ENCODE measurements at places on chromosomes 13 and 19. TPM values are rescaled to one million over a fixed set of nuclear protein-coding genes. Genes with fewer than 3 reads are reported as not detected.

Gene CLEC11A
- 5.1 TPM for total RNA-seq

GRCh38 chr13:105193026-105193425 lies 1342.4 kb downstream of the EFNB2 start:
- no peaks in the 10 kb centered on the region for H3K4me1 ChIP-seq
- no peak overlapping the region for H3K27ac ChIP-seq
- no peaks in the 10 kb centered on the region for H3K27me3 ChIP-seq
- DNase-seq = no peak

Gene CERS4
- total RNA-seq = 5.3 TPM

Gene PRR22
- total RNA-seq = 5.7 TPM

DNA sequence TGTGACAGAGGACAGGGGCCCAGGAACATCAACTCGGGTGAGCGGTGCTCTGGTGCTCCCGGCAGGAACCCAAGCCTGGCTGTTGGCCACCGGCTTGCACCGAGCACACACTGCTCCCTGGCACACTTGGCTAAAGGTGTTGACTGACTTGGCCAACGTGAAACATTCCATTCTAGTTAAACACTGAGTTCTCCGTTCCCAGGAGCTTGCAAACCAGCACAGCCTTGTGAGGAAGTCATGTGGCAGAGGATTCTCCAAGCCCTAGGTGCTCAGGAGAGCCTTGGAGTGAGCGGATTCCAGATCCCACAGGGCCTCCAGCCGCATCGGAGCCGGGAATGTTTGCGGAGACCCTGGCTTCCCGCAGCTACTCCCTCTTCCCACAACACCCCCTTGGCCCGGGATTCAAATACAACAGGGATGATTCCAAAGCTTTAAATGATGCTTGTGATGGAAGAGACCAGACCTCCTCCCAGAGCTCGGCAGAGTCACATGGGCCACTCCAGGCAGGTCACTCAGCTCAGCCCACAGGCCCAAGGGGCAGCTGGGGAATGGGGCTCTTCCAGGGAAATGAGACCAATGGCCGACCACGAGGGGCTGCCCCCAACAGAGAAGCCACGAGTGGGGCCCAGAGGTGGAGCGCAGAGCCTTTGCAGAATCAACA lies 2.9 kb downstream of the C13orf46 start:
- H3K4me1 ChIP-seq = peaks cover 7% of the 10 kb centered on the region
- no peak overlapping the region for H3K4me3 ChIP-seq
- H3K27ac ChIP-seq = peak overlapping the region; percentile 63
- no peaks in the 10 kb centered on the region for H3K27me3 ChIP-seq

Gene LAIR2
- total RNA-seq = not detected

Gene LILRA1
- total RNA-seq = 0.15 TPM

DNA sequence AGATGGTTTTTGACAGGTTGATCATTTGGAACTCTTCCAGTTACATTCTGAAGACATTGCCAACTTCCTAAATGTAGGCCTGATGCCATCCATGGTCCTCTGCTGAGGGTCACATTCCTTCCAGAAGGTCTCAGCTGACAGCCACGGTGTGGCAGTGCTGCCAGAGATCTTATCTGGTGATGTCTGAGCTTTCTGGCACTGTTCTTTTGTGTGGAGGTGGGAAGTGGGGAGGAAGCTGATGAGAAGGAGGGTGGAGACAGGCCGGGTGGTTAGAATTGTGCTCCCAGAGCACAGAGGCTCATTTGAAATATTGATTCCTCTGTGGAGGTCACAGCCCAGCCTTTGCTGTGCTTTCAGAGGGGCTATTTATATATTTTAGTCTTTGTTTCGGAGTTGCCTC lies 16.1 kb upstream of the MTIF3 start:
- no peak overlapping the region for H3K27ac ChIP-seq
- DNase-seq = no peak
- H3K4me1 ChIP-seq = no peaks in the 10 kb centered on the region
- no peaks in the 10 kb centered on the region for H3K36me3 ChIP-seq

Gene OSCAR
- 0.57 TPM for total RNA-seq

GRCh38 chr13:84050536-84050935 lies 168.3 kb upstream of the SLITRK1 start:
- H3K36me3 ChIP-seq = no peaks in the 10 kb centered on the region
- no peak overlapping the region for H3K4me3 ChIP-seq
- DNase-seq = no peak
- H3K27ac ChIP-seq = no peak overlapping the region

DNA sequence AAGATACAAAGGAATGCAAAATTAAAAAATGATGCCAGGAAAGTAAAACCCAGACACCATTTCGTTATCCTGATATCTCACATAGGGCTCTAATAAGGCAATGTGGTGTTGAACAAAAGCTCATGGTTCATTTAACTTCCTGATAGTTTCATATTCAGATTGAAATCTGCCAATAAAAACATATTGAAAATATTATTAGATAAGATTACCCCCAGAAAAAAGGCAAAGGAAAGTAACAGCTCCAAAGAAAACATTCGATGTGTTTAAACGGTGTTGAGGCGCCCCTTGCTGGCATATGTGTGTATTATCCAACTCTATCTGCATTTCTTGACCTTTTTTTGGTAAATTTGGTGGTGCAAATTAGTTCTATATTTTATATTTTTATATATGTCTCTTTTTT lies 75.9 kb downstream of the ESD start:
- H3K4me3 ChIP-seq = no peak overlapping the region
- no peaks in the 10 kb centered on the region for H3K4me1 ChIP-seq
- no peaks in the 10 kb centered on the region for H3K36me3 ChIP-seq
- no peak overlapping the region for H3K27ac ChIP-seq

DNA sequence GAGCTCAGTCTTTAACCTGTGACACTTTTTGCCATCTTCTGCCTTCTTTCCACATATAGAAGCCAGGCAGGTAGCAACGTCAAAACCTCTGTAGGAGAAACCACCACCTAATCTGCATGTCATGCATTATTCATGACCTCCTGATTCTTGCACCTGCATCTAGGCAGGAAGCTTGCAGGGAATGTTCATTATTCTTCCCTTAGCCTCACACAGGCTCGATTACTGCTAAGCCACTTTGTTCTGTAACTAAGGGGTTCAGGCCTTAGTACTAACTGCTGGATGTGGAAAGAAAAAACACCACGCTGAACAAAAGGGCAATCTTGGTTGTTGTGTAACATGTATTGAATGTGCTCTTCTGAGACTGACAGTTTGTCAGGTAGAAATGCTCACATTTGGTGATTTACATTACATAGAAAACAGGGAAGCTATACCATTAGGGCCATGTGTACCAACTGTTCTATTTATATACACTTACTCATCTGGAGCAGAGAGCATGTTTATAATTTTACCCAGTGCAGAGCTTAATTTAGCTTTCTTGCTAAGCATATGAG lies 366.9 kb downstream of the KLF12 start:
- peak overlapping the region; percentile 27 for H3K27ac ChIP-seq
- H3K36me3 ChIP-seq = no peaks in the 10 kb centered on the region
- DNase-seq = no peak

DNA sequence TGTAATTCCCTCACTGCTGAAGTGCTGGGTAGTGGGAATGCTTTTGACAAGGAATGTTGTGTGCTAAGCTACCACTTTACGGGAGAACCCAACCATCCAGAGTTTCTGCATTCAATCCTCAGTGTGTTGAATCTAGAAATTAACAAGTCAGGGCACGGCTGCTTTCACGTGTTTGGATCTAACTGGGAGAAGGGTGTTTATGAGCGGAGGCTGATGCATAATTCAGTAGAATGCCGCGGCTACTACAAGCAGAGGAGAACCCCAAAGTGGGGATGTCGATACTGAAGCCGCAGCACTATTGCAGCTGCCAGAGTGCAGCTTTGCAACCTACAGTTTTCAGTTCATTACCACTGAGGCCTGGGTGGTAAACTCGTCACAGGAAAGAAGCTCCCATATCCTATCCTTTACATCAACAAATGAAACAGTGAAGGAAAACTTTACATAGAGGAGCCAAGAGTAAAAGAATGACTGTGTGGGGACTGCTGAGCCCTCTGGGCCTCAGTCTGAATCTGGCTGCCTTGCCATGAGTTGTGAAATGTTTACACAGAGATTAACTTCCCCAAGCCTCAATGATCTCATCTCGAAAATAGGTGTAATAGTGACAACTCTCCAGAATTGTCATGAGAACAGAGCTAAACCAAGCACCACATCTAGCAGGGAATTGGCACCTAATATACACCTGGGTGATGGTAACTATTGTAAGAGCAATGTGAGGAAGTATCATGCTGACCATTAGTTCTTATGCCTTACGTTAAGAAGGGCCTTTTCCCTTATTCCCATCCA lies 531.7 kb downstream of the MYO16 start:
- no peaks in the 10 kb centered on the region for H3K36me3 ChIP-seq
- H3K4me3 ChIP-seq = no peak overlapping the region
- no peaks in the 10 kb centered on the region for H3K27me3 ChIP-seq

DNA sequence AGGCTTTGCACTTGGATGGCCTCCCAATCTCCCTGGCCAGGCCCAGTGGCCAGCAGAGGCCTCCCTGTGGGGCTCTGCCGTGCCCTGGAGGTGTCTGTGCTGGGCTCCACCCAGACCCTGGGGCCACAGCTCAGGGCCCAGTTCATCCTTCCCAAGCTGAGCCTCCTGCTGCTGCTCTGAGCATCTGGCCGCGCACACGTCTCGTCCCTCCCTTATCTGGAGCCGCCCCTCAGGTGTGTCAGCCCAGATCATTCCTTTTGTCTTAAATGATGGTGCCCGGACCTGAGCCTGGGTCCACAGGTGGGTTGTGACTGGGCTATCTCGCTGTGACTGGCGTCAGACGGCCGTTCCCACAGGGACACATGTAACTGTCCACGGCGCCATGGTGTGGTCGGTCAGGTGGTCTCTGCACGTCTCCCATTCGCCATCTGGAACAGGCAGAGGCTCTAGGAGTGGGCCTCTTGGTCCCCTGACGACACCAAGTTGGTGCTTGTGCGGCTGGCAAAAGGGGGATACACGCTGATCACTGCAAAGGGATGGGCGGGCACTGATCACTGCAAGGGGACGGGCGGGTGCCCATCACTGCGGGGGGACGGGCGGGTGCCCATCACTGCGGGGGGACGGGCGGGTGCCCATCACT lies 14.3 kb upstream of the ZNF554 start:
- H3K27me3 ChIP-seq = no peaks in the 10 kb centered on the region
- no peak overlapping the region for H3K27ac ChIP-seq
- H3K4me1 ChIP-seq = no peaks in the 10 kb centered on the region

Gene CNFN
- 4.7 TPM for total RNA-seq

DNA sequence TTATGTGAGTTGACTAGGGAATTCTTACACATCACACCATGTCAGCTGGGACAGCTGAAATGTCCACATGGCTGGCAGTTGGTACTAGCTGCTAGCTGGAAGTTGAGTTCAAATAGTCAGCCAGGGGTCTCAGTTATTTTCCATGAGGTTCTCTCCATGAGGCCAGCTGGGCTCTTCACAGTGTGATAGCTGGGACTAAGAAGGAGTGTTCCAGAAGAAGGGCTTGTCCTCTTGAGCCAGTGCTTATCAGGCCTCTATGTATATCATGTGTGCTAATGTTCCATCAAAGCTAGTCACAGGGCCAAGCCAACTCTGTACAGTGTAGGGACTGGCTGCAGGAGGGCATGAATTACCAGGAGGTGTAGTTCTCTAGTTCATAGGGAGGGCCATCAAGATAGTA lies 11.8 kb downstream of the USPL1 start:
- H3K36me3 ChIP-seq = no peaks in the 10 kb centered on the region
- no peak overlapping the region for H3K4me3 ChIP-seq
- no peaks in the 10 kb centered on the region for H3K4me1 ChIP-seq
- no peaks in the 10 kb centered on the region for H3K27me3 ChIP-seq
- no peak for DNase-seq

DNA sequence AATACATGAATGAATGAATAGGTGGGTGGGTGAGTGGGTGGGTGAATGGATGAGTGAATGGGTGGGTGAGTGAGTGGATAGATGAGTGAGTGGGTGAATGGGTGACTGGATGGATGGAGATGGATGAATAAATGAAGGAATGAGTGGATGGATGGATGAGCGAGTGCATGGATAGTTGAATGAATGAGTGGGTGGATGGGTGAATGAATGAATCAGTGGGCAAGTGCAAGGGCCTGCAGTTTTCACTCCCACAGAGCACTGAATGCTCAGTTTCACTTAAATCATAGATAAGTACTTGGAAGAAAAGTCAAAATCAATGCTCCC lies 12.4 kb downstream of the GAS6 start:
- no peak overlapping the region for H3K27ac ChIP-seq
- H3K4me1 ChIP-seq = peaks cover 47% of the 10 kb centered on the region
- H3K36me3 ChIP-seq = no peaks in the 10 kb centered on the region
- no peaks in the 10 kb centered on the region for H3K27me3 ChIP-seq
- H3K4me3 ChIP-seq = no peak overlapping the region

DNA sequence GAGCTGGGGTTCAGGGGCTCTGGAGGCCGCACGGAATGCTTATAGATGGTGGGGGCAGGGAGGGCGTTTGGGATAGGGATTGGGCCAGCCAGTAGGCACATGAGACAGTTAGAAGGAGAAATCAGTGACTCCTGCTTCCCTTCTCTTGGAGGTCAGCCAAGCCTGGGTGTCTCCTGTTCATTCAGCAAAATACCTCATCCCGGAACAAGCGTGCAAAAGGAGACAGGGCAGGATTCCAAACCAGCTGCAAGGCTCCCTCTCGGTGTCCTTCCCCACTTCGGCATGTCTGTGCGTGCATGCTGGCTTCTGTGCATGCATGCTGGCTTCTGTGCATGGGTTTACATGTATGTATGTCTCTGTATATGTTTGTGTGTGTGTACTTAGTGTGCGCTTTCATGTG lies 37.3 kb upstream of the PEPD start:
- H3K4me3 ChIP-seq = no peak overlapping the region
- DNase-seq = no peak
- H3K4me1 ChIP-seq = no peaks in the 10 kb centered on the region
- no peak overlapping the region for H3K27ac ChIP-seq

DNA sequence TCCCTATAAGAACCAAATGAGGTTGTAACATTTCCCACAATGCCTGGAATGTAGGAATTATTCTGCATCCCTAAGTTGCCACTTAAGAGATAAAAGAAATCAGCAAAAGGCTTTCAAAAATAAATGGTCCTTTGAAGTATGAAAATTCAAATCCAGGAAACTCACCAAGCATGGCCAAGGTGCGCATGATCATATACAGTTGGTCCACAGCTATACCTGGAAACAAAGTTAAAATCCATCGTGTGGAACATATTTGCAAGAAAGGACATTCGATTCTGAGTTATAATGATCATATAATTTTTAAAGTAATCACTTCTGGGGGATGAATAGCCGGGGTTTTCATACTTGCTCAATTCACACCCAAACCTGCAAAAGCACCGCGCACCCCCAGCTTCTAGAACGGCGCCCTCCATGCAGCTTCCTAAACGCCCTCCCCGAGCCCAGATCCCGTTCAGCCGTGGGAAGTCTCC lies 525 bp downstream of the CARS2 start:
- peak overlapping the region; percentile 64 for H3K4me3 ChIP-seq
- H3K27me3 ChIP-seq = no peaks in the 10 kb centered on the region
- H3K36me3 ChIP-seq = no peaks in the 10 kb centered on the region

Gene ANKRD24
- 1.8 TPM for total RNA-seq
